ENCODE measurements at places on chromosomes 1 and 21.

DNA sequence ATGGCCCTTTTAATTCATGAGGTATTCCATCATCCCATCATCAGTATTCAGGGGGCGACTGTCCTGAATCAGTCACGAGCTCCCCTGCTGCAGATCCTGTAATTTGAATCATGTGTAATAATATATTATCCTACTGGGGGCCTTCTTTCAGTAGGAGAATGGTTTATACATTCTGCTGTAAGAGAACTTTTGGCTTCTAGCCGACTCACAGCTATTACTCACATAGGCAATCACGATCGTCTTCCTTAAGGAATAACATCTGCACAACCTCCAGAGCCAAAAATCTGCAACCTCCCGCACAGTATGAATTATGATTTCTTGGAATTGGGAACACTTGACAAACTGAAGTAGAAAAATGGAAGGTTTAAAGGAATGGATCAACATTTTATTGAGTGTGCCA is 343.0 kb downstream of the USP25 start:
- peak; percentile 98 for DNase-seq

DNA sequence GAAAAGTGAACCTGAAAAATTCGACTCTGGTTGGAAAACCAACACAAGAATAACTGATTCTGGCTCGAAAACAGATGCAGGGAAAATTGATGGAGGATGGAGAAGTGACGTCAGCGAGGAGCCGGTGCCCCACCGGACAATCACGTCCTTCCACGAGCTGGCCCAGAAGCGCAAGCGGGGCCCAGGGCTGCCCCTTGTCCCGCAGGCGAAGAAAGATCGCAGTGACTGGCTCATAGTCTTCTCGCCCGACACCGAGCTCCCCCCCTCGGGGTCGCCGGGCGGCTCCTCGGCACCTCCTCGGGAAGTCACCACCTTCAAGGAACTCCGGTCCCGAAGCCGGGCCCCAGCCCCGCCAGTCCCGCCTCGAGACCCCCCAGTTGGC is 1.9 kb downstream of the RUSC1 start:
- no peak for DNase-seq

DNA sequence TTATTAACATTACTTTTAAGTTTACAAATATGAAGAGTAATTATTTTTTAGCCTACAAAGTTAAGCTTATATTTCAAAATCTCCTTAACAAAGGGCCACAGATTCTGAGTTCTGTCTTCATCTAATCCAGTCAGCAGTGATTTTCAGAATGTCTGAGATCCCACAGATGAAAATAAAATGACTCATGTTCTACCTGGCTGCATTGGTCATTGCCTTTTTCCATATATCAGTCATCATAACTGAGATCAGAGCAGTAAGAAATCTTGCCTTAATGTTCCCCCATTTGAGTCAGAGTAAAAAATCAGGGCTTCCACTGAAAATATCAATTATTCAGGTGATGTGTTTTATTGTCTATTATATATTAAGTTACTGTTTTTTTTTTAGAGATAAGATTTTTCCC is 416.1 kb downstream of the MRPL39 start:
- no peak for DNase-seq

GRCh38 chr1:221344693-221345092 is 397.2 kb downstream of the DUSP10 start:
- DNase-seq: peak; percentile 33

- DNase-seq: no peak
Observed at GRCh38 chr1:226781937-226782609, 43.0 kb upstream of the ITPKB start.

GRCh38 chr1:213327017-213327667 is 276.1 kb downstream of the RPS6KC1 start:
- peak; percentile 92 for DNase-seq

- no peak for DNase-seq
Observed at GRCh38 chr1:209659909-209660308, 7.7 kb upstream of the LAMB3 start.

All from astrocyte (in vitro differentiated cells and primary cell).